ENCODE measurements at places on chromosomes 3 and 15.
A peak's percentile ranks its signal among the peaks of the same experiment; 100 is the strongest.

GRCh38 chr15:100859970-100860828 is 19.4 kb upstream of the ALDH1A3 start:
- DNase-seq = no peak
- H3K27me3 ChIP-seq = peaks cover 47% of the 10 kb centered on the region
- no peaks in the 10 kb centered on the region for H3K4me1 ChIP-seq
- H3K36me3 ChIP-seq = no peaks in the 10 kb centered on the region
- no peak overlapping the region for H3K4me3 ChIP-seq

DNA sequence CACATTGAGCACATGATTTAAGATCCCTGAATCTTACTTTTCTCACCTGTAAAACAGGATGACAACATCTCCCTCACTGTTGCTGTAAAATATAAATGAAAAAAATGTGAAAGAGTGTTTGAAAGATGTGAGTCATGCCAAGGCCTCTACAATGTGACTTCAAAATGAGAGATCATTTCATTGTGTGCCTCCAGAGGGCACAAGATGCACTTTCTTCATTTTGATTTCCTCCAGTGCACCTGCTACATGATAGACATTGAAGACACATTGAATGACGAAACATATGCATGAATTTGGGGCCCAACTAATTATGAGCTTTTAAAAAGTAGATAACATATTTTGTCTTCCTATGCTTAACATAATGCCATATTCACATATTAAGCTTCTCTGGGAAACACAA is 170.3 kb downstream of the MOBP start:
- H3K4me1 ChIP-seq = no peaks in the 10 kb centered on the region
- no peaks in the 10 kb centered on the region for H3K36me3 ChIP-seq
- peaks cover 27% of the 10 kb centered on the region for H3K27me3 ChIP-seq
- no peak overlapping the region for H3K4me3 ChIP-seq

- H3K4me3 ChIP-seq = no peak overlapping the region
- H3K4me1 ChIP-seq = no peaks in the 10 kb centered on the region
- no peaks in the 10 kb centered on the region for H3K27me3 ChIP-seq
- no peak for DNase-seq
- peaks cover 11% of the 10 kb centered on the region for H3K36me3 ChIP-seq
- H3K27ac ChIP-seq = no peak overlapping the region
Measured at GRCh38 chr3:134471521-134472193, 14.1 kb downstream of the ANAPC13 start.

DNA sequence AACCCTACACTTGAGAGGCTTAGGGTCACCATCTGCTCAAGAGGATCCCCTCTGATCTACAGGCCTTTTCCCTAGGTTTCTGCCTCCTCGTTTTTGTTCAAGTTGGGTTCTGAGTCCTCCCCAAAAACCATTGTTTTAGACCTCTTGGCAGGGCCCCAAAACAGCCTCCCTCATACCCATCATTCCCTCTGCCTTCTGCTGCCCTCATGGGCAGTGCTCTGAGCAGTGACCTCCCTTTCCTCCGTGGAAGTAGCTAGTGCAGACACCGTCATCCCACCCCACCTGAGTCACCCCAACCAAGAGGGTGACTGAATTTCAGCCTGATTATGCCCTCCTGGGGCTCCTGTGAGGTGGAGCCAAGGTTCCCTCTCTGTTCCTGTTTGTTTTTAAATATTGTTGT is 92.0 kb downstream of the RBPMS2 start:
- H3K27ac ChIP-seq = no peak overlapping the region
- no peak overlapping the region for H3K4me3 ChIP-seq
- H3K4me1 ChIP-seq = no peaks in the 10 kb centered on the region
- H3K36me3 ChIP-seq = peaks cover 37% of the 10 kb centered on the region
- H3K27me3 ChIP-seq = no peaks in the 10 kb centered on the region

DNA sequence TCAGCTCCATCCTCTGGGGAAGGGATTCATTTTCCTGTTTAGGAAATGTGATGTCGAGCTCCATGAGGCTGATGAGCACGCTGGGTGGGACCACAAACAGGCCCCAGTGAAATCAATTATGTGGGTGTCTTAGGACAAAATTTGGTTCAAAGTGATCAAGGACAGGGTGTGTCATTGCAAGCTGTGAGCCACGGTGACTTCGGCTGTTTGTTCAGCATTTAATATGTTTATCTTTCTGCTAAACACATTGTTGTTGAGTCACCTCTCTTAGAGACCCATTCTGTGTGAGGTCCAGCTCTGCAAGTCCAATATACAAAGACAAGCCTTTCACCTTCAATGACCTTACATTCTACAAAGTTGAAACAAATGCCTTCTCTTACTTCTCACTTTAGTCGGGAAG is 41.3 kb downstream of the SSR3 start:
- no peaks in the 10 kb centered on the region for H3K36me3 ChIP-seq
- DNase-seq = no peak
- H3K4me3 ChIP-seq = no peak overlapping the region
- H3K27ac ChIP-seq = no peak overlapping the region

- DNase-seq = no peak
- H3K27ac ChIP-seq = no peak overlapping the region
- no peaks in the 10 kb centered on the region for H3K4me1 ChIP-seq
- H3K36me3 ChIP-seq = no peaks in the 10 kb centered on the region
Measured at GRCh38 chr15:48940508-48940907, 23.2 kb downstream of the SHC4 start.

GRCh38 chr3:125121246-125122010 is 65.6 kb upstream of the HEG1 start:
- H3K36me3 ChIP-seq = no peaks in the 10 kb centered on the region
- no peak for DNase-seq
- H3K4me1 ChIP-seq = peaks cover 55% of the 10 kb centered on the region
- peak overlapping the region; percentile 86 for H3K27ac ChIP-seq

GRCh38 chr15:68730976-68731897 is 89.5 kb downstream of the ANP32A start:
- H3K4me3 ChIP-seq = no peak overlapping the region
- peaks cover 5% of the 10 kb centered on the region for H3K4me1 ChIP-seq
- no peak overlapping the region for H3K27ac ChIP-seq
- H3K27me3 ChIP-seq = no peaks in the 10 kb centered on the region
- no peaks in the 10 kb centered on the region for H3K36me3 ChIP-seq

DNA sequence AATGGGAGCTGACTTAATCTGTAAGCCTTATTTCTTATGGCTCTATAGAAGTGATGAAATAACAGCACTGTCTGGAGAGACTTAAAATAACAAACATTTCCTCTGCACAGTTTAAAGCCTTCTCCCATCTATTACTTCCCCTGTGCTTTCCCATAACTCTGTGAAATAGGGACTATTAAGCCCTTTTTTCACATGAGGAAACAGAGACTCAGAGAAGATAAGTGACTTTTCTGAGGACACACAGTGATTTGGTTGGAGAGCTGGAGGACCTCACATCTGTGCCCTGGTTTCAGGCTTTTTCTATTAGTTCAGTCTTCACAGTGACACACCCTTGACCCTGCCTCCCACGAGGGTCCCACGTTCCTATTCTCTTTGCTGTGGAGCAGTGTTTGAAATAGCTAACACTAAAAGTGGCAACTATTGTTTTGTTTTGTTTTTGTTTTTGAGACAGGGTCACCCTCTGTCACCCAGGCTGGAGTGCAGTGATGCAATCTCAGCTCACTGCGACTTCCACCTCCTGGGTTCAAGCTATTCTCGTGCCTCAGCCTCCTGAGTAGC is 82.9 kb downstream of the ST6GAL1 start:
- H3K27me3 ChIP-seq = no peaks in the 10 kb centered on the region
- H3K4me1 ChIP-seq = peaks cover 49% of the 10 kb centered on the region
- peak overlapping the region; percentile 52 for H3K27ac ChIP-seq
- H3K4me3 ChIP-seq = peak overlapping the region; percentile 40
- H3K36me3 ChIP-seq = peaks cover 22% of the 10 kb centered on the region

DNA sequence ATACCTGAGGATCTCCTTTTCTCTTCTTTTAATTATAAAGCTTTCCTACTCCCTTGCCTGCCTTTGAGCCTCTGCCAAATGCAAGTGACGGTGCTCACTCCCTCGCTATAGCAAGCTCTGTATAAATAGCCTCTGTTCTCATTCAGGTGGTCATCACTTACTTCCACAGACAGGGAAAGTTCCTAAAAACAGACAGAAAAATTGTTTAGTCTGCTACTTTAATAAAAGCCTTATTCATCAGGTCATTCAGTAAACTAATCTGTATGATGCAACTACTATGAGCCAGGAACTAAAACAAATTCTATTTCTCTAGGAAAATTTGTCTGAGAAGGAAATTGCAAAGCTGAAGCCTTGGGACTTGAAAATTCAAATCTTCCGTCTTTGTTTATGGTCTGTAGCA is 10.2 kb upstream of the DLG1 start:
- H3K4me1 ChIP-seq = peaks cover 15% of the 10 kb centered on the region
- peaks cover 4% of the 10 kb centered on the region for H3K36me3 ChIP-seq
- peaks cover 27% of the 10 kb centered on the region for H3K27me3 ChIP-seq
- H3K27ac ChIP-seq = no peak overlapping the region
- no peak for DNase-seq
- no peak overlapping the region for H3K4me3 ChIP-seq

DNA sequence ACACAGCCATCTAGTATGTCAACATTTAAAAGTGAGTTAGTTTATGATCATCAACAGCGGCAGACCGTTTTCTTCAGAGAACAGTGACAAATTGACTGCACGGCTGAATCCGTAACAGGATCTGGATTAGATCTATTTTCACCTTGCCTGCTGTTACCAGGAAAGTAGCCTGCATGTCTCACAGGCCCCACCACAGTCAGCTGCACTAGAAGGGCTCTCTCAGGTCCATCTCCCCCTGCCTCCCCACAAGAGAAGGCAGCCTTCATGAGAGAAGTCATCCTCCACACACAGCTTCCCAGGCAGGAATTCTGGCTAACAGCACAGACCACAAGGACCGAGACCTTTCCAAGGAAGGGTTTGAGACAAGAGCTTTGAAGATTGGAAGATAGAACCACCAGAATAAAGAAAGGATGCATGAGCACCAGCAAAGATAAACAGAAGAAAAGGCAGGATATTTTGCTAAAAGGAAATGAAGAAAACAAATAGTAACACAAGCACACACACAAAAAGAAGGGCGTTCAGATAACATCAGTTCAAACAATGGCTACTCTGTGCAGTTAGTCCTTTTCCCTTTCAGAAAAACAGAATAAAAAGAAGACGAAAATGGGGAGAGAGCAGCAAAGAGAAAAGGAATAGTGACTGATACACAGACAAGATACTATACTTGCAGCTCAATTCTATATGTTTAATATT is 127.5 kb downstream of the SNRK start:
- peaks cover 2% of the 10 kb centered on the region for H3K36me3 ChIP-seq
- no peak for DNase-seq
- H3K27ac ChIP-seq = peak overlapping the region; percentile 47
- H3K4me1 ChIP-seq = peaks cover 21% of the 10 kb centered on the region

DNA sequence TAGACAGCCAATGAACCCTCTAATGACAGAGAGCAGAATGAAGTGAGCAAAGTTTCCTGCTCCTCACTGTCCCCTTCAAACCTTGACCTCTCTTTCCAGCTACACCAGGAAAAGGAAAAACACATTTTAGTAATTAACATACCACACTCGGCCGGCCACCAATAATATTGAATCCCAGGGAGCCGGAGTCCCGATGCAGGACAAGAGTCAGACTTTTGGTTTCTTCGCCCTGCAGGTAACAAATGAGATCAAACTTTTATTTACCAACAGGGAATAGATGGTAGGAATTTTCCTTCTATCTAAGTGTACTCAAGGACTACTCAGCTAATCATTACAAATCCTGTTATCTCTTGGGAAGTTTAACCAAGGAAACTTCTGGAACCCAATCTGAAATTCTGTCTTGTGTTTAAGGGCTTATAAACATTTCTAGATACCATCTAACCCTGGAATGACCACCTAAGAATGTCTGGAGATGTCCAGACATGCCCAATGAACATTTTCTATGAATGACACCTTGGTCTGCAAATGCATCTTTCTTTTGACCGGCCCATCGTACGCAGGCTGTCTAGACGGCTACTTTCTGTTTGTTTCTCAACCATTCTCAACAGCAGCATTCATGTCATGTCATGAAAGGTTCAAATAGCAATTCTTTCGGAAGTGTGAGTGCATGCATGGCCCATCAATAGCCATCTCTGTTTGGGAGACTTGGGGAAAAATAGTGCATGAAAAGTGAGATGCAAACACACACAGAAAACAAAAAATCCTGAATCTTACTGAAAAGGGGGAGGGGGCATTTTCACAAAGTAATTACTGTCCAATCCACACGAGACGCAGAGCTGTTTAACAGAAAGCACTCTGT is 16.1 kb downstream of the PDZRN3 start:
- no peak overlapping the region for H3K4me3 ChIP-seq
- no peak overlapping the region for H3K27ac ChIP-seq
- no peaks in the 10 kb centered on the region for H3K36me3 ChIP-seq

DNA sequence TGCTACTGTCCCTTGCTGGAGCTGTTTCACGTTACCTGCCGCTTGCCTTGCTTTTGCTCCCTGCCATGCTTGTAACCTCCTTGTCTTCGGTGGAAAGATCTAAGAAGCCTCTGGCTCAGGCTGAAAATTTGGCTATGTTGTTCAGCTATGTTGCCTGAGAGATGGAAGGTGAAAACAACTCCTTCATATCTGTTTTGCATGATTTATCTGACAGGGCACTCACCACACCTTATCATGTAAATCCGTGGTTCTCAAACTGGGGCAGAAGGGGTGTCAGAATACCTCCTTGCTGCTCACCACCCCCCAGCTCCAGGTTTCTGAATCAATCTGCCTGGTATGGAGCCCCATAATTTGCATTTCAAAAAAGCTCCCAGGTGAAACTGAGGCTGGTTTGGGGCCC is 6.5 kb upstream of the CORO2B start:
- DNase-seq = no peak
- H3K36me3 ChIP-seq = no peaks in the 10 kb centered on the region
- no peak overlapping the region for H3K4me3 ChIP-seq

GRCh38 chr15:72521682-72522081 is 47.6 kb downstream of the ARIH1 start:
- peaks cover 28% of the 10 kb centered on the region for H3K36me3 ChIP-seq
- H3K27me3 ChIP-seq = no peaks in the 10 kb centered on the region
- no peak overlapping the region for H3K4me3 ChIP-seq
- H3K27ac ChIP-seq = no peak overlapping the region
- H3K4me1 ChIP-seq = peaks cover 33% of the 10 kb centered on the region

DNA sequence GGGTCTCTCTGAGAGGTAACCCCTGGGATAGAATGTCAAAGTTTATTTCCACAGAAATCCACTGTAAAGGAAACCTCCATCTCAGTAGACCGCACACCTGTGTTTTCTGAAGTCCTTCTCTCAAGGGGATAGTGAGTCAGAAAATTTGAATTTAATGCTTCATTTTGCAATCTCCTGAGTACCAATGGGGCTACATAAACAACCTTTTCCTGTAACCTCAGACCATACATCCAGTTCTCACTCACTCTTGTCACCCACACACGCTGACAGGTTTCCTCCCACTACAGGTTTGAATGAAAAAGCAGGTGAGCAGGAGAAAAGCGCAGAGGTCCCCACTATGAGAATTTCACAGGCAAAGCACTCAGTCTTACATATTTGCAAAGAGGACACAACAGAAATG is 165.3 kb upstream of the MCTP2 start:
- H3K27me3 ChIP-seq = peaks cover 70% of the 10 kb centered on the region
- no peak overlapping the region for H3K27ac ChIP-seq
- no peaks in the 10 kb centered on the region for H3K4me1 ChIP-seq
- no peak overlapping the region for H3K4me3 ChIP-seq
- H3K36me3 ChIP-seq = peaks cover 2% of the 10 kb centered on the region

GRCh38 chr3:186653080-186653707 is 12.6 kb upstream of the HRG start:
- H3K4me3 ChIP-seq = no peak overlapping the region
- H3K27ac ChIP-seq = no peak overlapping the region
- H3K36me3 ChIP-seq = no peaks in the 10 kb centered on the region
- no peak for DNase-seq
- H3K4me1 ChIP-seq = no peaks in the 10 kb centered on the region
- H3K27me3 ChIP-seq = peaks cover 11% of the 10 kb centered on the region
